ENCODE measurements at places on chromosomes 7 and 10.

- peak; percentile 4 for DNase-seq
These were observed 7.0 kb downstream of the ALOX5 start for GRCh38 chr10:45380903-45381620.

- DNase-seq = no peak
These were observed 38.1 kb upstream of the HBP1 start for GRCh38 chr7:107130487-107131220.

DNA sequence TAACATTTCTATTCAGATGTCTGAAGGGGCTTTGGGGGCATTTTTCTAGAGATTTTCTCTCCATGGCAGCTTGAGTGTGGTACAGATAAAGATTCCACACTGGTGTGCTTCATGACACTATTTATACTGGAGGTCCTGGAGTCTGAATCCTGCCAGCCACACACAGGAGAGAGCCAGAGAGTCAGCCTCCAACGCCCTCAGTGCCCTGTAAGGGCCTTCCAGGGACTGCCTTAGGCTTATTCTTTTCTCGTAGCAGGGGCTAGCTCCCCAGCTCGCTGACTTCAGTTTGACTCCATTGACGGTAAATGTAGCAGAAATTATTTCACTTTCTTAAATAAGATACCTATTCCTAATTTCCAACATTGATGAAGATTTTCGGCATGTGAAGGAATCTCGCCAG is 100.9 kb downstream of the VSTM2A start:
- no peak for DNase-seq

DNA sequence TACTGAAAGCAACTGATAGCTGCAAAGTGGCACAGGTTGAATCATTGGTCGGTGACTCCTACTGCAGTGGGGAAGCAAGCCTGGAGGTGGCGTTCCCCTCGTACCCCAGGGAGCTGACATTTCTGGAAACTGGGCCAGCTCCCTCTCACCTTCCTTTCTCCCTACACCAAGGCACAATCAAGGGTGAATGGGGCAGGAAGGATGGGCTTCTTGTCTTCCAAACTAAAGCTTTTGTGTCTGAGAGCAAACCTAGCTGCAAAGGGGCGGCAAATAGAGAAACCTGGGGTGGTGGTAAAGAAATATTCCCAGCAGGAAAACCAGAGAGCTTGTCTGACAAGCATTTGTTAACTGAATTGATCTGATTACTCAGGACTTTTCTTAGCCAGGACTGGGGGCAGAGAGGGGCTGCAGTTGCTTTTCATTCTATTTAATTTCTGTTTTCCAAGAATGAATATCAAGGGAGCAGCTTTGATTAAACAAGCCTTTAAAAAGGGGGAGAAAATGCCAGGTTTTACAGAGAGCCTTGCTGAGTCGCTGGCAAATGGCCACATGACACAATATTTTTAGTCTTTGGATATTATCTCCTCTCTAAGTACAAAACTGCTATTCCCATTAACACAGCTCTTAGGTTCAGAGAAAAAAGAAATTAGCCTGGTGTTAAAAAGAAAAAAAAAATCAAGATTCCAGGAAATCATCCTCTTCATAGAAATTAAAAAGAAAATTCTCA is 27.8 kb downstream of the CDHR3 start:
- DNase-seq = no peak

DNA sequence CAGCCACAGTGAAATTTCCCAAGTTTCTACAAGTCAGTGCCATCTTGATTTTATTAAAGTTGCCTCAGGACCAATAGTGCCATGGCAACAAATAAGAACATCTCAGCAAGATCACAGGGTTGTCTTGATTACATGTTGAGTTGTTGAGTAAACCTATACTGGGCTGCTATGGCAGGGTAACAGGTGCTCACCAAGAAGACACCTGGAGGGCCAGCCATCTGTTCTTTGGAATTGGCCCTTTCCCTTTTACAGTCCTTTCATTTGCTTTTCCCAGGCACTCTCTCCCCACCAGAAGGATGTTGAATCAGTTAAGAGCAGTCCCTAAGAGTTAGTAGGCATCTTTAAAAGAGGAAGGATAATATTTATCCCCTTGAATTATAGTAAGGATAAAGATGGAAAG is 582.0 kb downstream of the TNS3 start:
- no peak for DNase-seq

- peak; percentile 78 for DNase-seq
These were observed 189.3 kb downstream of the PRPF18 start for GRCh38 chr10:13775786-13776775.

DNA sequence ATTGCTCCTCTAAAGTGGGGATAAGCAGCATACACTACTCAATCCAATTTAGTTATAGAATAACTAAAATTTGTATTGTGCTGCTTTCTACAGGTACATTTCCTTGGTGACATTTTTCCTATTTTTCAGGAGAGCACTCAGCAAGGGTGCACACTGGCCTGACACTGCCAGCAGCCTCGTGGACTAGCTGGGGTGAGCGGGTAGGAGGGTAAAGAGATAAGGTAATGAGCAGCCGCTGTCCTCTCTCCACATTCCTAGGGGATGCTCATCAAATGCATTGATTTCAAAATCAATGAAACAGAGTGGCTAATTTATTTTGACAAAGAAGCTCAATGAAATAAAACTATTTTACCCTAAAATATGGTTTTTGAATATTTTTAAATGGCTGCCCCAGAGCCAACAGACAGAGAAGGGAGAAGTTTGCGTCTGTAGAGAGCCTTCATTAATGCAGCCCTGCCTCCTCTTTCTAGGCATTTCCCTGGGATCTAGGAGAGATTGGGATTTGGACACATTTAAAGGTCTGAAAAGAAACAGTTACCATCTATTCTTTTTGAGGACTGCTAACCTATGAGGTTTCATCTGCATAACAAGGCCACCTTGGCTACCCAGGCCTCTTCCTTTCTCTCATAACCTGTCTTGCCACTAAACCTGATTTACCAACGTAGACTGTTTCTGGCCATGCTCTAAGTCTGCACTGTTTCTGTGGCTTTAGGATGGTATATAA is 561.0 kb downstream of the IPMK start:
- no peak for DNase-seq

- DNase-seq = no peak
These were observed 21.5 kb downstream of the GIMAP8 start for GRCh38 chr7:150471886-150472285.

DNA sequence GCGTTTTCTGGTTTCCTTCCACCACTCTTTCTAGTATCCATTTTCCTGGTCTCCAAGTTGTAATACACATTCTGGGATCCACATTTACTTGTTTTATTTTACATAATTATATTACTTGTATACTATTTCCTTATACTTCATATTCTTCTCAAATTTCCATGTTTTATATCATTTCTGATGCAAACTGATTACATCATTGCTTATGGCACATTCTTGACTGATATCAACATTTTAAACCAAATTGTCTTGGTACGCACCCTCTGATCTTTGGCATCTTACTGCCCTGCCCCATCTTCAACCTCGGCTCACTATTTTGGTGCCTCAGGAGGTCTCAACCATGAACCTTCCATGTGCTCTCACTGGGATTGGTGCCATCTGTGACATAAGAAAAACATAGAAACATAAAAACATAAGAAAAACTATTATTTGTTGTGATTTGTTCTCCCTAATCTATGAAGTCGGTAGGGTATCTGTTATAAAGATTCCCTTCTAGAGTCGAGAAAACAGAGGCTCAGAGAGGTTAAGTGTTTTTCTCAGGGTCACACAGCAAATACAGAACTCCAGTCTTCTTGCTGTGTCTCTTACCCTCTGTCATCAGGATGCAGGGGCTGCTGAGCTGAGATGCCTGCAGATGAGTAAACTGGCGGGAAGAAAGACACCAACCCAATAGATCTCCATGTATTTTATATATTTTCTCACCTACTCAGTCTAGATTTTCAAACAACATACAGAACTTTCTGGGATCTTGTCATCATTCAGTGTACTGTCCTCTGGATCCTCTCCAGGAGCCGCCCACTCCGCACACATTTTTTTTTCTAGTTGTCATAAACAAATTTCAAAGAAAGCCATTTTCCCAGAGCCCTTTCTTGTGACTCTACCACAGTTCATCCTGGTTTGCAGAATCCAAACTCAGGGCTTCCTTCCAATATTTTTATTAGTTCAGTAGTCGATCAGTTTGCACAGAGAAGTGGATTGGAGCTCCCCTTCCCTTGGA is 79.5 kb downstream of the PARP12 start:
- DNase-seq = no peak

GRCh38 chr10:95246582-95247051 is 44.2 kb downstream of the PDLIM1 start:
- peak; percentile 75 for DNase-seq

DNA sequence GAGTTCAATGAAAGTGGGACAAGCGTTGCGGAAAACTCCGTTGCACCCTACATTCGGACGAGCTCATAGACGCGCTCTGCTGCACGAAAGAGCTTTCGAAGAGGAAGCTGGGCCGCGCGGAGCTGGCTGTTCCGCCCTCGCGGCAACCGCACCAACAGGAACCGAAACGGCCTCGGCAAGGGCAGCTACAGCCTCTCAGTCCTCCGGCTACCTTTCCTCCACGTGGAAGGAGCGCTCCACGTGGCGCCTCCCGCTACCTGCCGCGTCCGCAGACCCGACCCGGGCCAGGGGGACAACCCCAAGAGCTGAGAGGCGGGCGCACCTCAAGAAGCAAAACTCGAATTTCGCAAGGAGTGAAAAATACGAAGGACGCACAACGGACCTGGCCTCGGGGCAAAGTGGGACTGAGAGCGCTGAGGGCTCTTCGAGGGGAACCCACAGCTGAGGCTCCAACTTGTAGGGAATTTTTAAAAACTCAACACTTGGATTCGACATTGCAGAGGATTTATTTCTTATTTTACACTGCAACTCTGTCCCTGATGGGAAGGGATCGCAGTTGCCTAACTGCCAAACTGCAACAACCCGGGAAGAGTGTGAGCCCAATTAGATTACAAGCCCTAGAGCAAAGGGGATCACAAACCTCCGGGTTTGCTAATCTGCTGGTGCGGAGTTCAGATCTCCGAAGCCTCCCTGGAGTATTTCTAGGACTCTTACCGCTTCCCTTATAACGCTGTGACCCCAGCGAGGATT is 1.4 kb downstream of the HPSE2 start:
- DNase-seq = peak; percentile 72

- DNase-seq = no peak
These were observed 210.5 kb upstream of the YAE1 start for GRCh38 chr7:39355664-39356063.

DNA sequence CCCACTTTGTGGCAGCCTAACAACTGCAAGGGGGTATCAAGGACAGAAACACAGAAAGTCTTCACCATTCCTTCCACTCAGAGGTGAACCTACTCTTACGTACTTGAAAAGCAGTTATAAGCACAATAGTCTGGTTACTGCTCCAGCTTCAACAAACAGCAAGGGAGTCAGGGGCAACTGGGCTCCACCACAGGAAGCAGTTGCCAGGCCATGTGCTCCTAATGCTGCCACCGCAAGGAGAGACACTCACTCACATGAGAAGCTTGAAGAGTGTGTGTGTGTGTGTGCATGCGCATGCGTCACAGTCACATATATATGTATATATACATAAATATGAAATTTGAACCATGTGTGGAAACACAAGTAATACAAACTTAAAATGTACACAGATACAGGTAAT is 65.5 kb downstream of the GRB10 start:
- DNase-seq = no peak

GRCh38 chr10:119138346-119139306 is 26.9 kb downstream of the SFXN4 start:
- no peak for DNase-seq

DNA sequence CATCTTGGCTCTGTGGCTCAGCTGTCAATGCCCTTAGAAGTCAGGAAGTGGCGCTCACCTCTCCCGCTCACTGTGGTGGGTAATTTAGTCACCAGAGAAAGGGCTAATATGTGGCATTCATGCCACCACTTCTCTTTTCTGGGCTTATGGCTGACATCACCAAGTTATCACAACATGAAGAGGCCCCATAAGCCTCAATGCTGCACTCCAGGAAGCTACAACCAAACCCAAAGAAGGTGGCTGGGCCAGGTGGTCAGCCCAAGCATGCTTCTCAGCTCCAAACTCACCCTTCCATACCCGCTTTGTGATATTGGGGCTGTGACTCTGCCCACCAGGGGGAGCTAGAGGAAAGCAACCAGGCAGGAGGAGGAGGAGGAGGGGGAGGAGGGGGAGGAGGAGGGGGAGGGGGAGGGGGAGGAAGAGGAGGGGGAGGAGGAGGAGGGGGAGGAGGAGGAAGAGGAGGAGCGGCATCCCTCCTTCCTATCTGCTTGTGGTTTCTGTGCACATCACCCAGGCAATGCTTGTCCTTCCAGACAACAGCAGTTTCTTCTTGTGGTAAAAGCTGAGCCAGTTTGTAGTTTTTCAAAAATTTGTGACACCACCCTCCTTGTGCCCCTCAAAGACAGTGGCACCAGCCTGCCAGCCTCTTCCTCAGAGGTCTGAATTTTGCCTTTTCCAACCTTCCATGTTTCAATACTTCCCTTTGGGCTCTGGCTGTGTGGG is 42.1 kb downstream of the CYP26A1 start:
- DNase-seq = peak; percentile 70

DNA sequence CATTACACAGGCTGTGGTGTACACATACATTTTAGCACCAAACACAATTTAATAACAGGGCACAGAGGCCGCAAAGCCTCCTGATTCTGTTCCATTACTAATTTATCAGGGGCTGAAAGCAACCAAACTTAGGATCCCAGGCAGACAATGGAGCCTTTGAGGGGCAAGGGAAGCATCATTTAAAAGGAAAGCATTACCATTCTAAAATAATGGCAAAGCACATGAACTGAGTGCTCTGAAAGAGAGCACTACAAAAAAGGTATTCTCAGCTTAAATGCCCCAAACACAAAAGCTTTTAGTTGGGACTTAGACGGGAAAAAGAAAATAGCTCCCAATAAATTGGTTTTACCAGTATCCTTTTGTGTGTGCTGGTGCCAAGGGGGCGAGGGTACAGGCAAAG is 282.0 kb upstream of the ETV1 start:
- DNase-seq = no peak

- peak; percentile 33 for DNase-seq
These were observed 59.6 kb downstream of the TMEM270 start for GRCh38 chr7:73920406-73921134.

All from AG20443 (cell line).